NCI-H82 (cell line): ENCODE measurements at places on chromosomes 4 and X.

DNA sequence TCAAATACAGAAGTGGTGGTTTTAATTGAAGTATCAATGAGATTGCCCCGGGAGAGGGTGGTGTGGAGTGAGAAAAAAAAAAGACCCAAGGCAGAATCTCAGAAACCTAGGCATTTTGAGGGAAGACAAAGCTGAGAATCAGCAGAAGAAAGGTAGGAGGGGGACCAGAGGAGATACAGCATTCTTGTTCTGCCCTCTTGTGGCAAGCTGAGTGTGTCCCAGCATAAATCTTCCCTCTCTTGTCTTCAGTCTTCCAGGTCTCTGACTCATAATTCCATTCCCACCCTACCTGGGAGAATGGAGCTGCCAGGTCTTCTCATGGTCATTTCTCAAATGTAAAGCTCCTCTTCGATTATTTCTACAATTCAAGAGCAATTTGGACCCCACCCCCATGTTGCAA lies 32.7 kb upstream of the MAGED1 start:
- peak; percentile 64 for DNase-seq

- DNase-seq, result no peak
These were observed 153.0 kb downstream of the TENT5D start for GRCh38 chrX:80573275-80573674.

GRCh38 chrX:16733013-16733412 lies 13.6 kb downstream of the SYAP1 start:
- no peak for DNase-seq

DNA sequence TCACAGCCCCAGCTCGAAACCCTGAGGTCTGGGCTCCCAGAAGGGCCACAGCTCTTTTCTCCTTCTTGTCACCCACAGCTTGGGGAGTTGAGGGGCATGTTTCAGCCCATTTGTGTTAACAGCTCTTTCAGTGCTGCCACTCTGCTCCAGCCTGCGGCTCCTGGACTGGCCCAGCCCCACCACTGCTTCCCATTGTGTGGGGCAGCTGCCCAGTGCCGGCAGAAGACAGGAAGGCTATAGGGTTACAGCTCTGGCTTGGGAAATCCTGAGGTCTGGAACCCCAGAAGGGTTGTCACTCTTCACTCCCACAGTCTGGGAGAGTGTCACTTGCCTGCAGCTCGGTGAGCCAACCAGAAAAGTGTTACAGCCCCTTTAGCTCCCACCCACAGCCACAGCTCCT lies 7.0 kb upstream of the HNRNPD start:
- no peak for DNase-seq

GRCh38 chr4:76339364-76339763 lies 32.8 kb downstream of the STBD1 start:
- no peak for DNase-seq

GRCh38 chrX:48934581-48935300 lies 15.9 kb upstream of the PIM2 start:
- DNase-seq, result no peak

DNA sequence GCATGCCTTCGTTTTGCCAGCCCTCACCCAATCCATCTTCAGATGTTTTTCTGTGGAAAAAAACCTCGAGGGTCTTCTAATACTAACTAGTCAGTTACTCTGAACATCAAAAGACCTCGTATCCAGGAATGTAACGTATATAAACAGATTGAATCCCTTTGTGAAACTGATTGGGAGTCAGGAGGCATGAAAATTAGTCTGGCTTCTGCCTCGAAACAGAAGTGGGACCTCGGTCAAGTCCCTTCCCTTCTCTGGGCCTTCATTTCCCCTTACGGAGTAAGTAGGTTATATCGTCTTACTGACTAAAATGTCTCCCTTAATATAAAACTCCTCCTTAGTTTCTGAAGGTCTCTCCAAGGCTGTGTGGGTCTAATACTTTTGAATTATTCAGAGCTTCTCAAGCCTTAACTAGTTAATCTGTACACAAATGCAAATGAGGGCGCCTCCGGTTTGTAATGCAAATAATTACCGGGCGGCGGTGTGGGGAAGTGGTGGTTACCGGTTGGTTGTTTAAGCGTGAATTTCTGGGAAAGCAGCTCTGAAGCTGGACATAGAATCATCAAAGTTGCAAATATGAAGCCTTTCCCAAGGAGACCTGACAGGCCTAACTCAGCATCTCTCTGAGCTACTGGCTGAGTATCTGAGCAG lies 11.4 kb upstream of the NKRF start:
- no peak for DNase-seq

DNA sequence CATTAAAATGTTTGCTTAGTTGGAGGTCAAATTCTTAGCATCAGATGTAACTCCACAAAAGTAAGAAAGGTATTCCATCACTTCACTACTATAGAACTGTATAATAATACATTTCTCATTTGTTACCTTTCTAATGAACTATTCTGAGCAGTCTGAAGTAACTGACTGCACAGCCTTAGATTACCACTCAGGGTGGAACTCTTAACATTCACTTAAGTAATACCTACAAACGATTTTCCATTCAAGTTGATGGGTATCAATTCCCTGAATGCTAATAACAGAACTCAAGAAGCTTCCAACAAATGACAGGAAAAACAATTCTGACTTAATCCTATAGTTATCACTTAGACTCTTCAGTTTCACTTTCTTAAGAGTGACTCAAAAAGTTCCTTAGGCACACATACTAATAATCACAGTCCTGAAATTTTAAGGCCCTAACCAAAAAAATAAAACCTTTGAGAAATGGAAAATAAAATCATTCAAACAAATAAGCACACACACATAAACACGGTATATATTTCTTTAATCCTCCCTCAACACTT lies 20.9 kb downstream of the HNRNPD start:
- no peak for DNase-seq

- DNase-seq, result no peak
These were observed 8.8 kb downstream of the PPARGC1A start for GRCh38 chr4:23881052-23881501.

GRCh38 chr4:58138786-58139668 lies 1028.8 kb upstream of the IGFBP7 start:
- DNase-seq, result peak; percentile 68

- DNase-seq, result no peak
These were observed 173.5 kb upstream of the FMR1 start for GRCh38 chrX:147738265-147738664.

GRCh38 chrX:24767557-24767956 lies 73.8 kb downstream of the POLA1 start:
- no peak for DNase-seq

DNA sequence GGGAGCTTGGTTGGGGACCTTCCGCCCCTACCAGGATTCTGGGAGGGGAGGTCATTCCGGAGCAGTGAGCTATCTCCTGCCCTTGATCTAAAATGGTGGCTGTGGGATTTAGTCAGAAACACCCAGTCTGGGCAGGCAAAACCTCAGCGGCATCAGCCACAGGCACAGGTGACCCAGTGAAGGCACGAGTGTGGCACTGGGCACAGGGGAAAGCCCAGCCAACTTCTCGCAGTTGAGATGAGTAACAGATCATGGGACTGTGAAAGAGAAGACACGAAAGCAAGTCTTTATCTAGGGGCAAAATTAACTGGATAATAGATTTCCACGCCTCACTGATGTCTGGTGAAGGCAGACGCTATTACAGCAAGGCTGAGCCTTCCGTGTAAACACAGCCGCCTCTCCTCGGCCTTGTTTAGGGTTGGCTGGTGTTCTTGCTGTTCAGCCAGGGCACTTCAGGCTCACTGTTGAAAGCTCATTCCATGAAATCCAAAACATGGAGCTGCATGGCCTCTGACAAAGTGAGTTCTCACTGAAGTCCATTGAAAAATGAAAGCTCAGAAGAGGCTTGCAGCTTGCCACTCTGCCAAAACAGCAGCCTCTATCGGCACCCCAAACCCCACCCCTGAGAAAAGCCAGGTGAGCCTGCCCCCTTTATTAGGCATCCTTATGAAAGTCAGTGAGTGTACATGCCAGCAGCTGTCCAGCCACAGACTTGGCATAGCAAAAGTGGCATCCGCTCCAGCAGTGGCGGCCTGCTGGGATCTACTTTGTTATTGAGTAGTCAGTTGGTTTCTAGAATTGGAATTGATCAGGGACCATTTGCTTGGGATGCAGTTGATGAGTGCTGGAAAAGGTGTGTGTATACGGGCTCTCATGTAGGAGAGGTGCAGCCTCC lies 102.3 kb upstream of the MTM1 start:
- DNase-seq, result no peak

DNA sequence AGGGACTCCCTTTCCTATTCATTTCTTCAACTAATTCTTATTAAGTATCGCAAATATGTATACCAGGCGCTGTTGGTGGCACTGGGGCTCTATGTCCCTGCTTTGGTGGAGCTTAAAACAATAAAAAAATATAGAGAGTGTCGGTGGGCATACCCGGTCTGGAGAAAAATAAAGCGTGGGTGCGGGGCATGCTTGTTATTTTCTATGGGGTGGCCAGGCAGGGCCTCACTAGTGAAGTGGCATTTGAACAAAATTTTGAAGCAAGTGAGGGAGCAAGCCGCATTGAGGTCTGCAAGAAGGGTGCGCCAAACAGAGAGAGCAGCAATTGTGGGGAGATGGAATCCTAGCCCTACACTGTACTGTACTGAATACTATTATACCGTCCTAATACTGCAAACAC lies 565 bp upstream of the IDS start:
- no peak for DNase-seq

- no peak for DNase-seq
These were observed 16.1 kb upstream of the SAT1 start for GRCh38 chrX:23766650-23767551.

GRCh38 chr4:81351654-81352445 lies 119.9 kb downstream of the RASGEF1B start:
- peak; percentile 91 for DNase-seq

DNA sequence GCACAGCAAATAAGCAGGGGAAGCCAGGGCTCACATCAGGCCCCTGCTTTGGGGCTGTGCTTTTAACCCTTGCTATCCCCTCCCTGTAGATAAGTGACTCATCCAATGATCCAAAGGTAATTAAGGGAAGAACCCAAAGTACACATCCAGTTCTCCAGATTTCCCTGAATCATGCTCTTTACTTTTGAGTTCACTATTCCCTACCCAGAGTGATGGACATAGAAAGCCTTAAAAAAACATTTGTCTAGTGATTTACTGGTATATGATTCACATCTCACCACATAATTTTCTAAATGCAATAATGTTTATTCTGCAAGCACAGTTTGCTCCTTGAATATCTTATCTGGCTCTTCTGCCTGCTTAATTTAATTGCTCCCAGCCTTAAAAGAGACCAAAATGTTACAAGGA lies 136.2 kb downstream of the PPP3CA start:
- peak; percentile 9 for DNase-seq

DNA sequence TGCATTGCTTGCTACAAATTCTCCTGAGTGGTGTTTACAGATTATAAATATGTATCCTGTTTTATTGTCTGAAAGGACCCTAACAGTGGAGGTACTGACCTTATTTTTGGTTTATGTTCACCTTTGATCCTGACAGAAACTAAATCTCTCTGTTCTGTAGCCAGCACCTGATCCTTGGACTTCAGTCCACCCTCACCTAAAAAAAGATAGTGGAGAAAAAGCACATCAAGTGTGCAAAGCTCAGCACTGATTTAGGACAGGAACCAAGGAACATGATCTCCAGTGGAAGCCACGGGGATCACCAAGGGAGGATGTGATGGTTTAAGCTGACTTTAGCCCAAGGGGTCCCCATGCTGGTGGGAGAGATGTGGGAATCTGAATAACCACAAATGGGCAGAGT lies 22.3 kb upstream of the C4orf54 start:
- DNase-seq, result no peak

DNA sequence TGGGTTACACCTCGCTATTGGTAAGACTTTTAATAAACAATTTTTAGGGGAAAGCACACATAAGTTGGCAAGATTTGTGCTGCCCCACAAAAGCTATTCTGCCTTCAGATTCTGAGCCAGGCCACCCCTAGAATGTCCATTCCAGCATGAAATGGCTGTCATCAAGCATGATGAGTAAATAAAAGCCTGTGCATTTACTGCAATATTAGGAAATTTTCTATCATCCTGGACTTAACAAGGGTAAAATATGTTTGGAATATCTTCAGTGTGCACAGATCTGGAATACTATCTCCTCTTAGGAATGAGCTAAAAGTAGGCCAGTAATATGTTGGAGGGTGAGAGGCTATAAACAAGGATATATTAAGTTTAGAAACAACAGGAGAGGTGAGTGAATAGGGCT lies 510.9 kb downstream of the ANKRD50 start:
- no peak for DNase-seq

DNA sequence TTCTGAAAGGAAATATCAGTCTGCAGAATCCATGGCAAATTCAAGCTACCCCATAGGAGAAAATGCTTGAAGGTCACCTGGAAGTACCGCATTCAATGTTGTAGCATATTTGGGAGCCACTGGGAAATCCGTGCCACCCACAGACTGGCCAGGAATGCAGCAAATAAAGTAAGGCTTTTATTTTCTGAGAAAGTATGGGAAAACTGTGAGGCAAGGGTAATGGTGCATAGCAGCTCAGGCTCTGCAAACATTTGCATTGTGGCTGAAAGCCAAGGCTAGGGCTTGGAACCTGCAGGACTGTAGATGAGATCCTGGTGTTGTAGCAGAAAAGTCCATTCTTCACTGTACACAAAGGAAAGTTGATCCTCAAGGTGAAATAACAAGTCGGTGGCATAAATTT lies 450.9 kb upstream of the NR3C2 start:
- no peak for DNase-seq

DNA sequence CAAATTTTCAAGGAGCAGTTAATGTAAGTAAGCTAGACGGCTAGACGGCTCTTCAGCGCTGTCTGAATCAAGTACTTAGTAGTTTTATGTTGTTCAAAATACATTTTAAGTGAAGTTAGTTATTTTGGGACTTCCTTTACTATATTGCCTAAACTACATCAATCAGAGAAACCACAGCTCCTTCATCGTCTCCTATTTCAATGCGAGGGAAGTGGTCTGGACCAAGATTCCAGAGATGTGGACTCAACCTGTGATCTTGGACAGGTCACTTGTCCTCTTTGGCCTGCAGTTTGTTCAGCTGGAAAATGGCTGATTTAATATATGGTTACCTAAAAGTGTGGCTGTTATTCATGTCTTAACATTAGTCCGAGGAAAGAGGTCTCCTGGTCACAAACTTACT lies 10.6 kb downstream of the ING2 start:
- DNase-seq, result no peak

- peak; percentile 45 for DNase-seq
These were observed 45.8 kb downstream of the SLC39A8 start for GRCh38 chr4:102299354-102300107.

GRCh38 chrX:114519524-114519923 lies 64.4 kb upstream of the HTR2C start:
- no peak for DNase-seq

GRCh38 chr4:38565271-38566199 lies 98.5 kb upstream of the KLF3 start:
- DNase-seq, result no peak

GRCh38 chrX:100980608-100981497 lies 11.3 kb downstream of the ARL13A start:
- DNase-seq, result no peak
